ENCODE measurements at places on chromosomes 6 and 20.
A peak's percentile ranks its signal among the peaks of the same experiment; 100 is the strongest.

DNA sequence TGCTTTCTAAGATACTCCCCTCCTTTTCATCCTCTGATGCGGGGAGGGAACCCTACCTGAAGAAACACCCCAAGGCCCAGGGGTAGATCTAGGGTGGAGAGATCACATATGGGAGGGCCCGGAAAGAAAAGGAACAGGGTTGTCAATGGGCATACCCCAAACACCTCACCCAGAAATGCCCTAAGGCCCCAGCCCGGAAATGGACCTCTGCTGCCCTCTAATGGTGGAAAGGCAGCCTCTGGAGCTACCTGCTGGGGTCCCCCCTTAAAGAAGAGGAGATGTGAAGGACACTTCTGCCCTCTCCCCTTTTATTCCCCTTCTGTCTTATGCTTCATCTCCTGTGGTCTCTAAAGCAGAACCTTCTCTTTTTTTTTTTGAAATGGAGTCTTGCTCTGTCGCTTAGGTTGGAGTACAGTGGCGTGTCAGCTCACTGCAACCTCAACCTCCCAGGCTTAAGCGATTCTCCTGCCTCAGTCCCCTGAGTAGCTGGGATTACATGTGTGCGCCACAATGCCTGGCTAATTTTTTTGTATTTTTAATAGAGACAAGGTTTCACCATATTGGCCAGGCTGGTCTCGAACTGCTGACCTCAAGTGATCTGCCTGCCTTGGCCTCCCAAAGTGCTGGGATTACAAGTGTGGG is 458 bp upstream of the ARMC12 start:
- peak; percentile 81 for DNase-seq

GRCh38 chr6:36743032-36743431 is 45.4 kb downstream of the RAB44 start:
- no peak for DNase-seq

DNA sequence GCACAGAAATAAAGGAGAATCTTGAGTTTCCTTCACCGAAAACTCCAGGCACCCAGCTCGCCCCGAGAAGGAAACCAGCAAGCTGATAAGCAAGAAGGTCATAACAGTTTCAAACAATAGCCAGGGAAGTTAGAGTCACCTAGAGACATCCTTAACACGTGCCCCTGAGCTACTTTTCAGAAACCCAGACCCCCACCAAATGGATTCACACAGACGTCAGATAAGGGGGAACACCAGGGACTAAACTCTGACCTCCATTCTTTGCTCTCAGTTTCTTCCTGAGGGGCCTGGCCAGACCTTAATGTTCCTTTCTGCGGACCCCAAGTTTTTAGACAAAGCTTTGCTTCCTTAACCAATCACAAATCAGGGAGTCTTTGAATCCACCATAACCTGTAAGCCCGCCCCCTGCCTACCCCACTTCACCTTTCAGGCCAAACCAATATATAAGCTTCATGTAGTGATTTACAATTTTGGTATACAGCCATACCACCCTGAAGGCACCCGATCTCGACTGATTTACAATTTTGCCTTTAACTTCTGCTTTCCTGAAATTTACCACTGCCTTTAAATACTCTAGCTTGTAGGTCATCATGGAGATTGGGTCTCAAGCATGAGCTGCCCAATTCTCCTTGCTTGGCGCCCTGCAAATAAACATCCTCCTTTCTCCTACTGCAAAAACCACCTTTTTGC is 11.7 kb downstream of the SOD2 start:
- DNase-seq, result no peak

DNA sequence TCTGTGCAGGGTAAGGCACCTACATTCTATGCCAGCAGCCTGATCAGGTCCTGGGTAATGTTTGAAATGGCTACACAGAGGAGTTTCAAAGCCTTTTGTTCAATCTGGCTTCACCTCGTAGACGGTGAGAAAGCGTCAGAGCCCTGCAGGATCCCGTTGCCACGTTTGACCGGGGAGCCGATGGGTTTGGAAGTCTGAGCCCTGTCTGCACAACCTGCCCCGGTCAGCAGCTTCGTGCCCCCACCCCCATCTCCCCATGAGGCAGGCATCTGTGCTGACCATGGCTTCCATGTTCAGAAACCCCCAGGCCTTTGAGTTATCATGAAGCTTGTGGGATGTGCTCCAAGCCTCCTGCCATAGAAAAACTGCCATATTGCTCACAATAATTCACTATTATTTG is 63.9 kb downstream of the PTPN1 start:
- no peak for DNase-seq

GRCh38 chr6:99181174-99181573 is 168.3 kb downstream of the FAXC start:
- no peak for DNase-seq

DNA sequence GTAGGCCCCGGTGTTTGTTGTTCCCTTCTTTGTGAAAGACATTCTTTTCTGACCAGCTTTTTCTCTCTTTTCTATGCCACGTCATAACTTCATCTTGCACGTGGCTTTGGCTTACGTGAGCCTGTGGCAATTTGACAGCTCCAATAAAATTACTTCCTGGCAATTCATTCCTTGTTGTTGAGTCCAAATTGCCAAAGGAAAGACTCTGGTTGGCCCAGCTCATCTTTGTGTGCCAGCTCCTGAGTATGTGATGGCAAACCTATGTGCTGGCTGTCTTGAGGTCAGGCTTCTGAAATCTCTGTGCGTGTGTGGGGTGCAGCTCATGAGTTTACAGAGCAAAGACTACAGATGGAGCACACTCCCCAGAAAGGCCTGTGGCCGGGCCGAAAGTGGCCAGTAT is 272.5 kb upstream of the SGK1 start:
- no peak for DNase-seq

- DNase-seq, result no peak
Measured at GRCh38 chr6:135236732-135237131, 55.6 kb downstream of the MYB start.

DNA sequence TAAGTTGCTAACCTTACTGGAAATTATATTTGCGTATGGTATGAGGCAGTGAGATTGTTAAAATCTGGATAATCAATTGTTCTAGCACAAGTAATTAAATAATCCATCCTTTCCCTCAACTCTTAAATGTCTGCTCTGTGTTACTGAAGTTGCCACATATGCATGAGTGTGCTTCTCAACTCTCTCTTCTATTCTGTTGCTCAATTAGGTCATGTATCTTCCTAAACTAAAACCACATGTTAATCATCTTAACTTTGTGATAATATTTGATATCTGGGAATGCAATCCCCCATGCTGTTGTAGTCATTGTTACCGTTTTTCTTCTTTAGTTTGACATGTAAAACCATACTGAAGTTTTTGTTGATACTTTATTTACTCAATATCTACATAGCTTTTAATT is 63.5 kb upstream of the STMND1 start:
- DNase-seq, result no peak

Measured in head of caudate nucleus (tissue), 42 donors.